ENCODE measurements at places on chromosomes 3 and 15. TPM values are rescaled to one million over a fixed set of nuclear protein-coding genes. Genes with fewer than 3 reads are reported as not detected.

The POTEB gene
- polyA plus RNA-seq, result not detected

The GPR27 gene
- polyA plus RNA-seq, result 0.71 TPM

The VWA5B2 gene
- 0.02 TPM for polyA plus RNA-seq

The DCBLD2 gene
- polyA plus RNA-seq, result 1.1 TPM

The SERINC4 gene
- 0.24 TPM for polyA plus RNA-seq

The IGF2BP2 gene
- polyA plus RNA-seq, result 4.3 TPM

The C3orf49 gene
- not detected for polyA plus RNA-seq

The CHL1 gene
- 3.3 TPM for polyA plus RNA-seq

The ST6GAL1 gene
- 59.3 TPM for polyA plus RNA-seq

The TEX55 gene
- not detected for polyA plus RNA-seq

The CACNA2D2 gene
- 0.26 TPM for polyA plus RNA-seq

The HIGD2B gene
- not detected for polyA plus RNA-seq

The GTPBP8 gene
- 7.4 TPM for polyA plus RNA-seq

The ROBO1 gene
- 3.4 TPM for polyA plus RNA-seq

The MED12L gene
- polyA plus RNA-seq, result 0.14 TPM

The TTLL13 gene
- 0.17 TPM for polyA plus RNA-seq
